HS-5 (cell line): ENCODE measurements at places on chromosomes 3 and 15.

DNA sequence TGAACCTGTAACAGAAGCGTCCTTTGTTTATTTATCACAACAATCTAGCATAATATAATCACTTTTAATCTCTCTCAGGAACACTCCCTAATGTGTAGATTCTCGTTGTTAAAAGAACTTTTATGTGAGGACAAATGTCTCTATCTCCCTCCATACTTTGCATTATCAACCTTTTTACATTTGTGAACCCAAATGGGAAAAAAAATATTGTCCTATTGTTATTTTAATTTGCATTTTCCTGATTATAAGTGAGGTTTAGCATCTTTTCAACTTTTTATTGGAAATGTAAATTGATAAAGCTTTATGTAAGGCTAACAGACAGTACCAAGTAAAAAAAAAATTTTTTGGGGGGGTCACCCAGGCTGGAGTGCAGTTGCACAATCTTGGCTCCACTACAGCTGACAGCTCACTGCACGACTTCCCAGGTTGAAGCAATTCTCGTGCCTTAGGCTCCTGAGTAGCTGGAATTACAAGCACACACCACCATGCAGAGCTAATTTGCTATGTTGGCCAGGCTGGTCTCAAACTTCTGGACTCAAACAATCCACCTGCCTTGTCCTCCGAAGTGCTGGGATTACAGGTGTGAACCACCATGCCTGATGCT lies 33.0 kb upstream of the DENND4A start:
- no peak for DNase-seq

- DNase-seq = no peak
Observed at GRCh38 chr3:65436580-65436979, 602.1 kb downstream of the MAGI1 start.

- DNase-seq = no peak
Observed at GRCh38 chr15:88621789-88622604, 857 bp downstream of the AEN start.

- DNase-seq = no peak
Observed at GRCh38 chr3:16910207-16910606, 25.5 kb downstream of the PLCL2 start.

DNA sequence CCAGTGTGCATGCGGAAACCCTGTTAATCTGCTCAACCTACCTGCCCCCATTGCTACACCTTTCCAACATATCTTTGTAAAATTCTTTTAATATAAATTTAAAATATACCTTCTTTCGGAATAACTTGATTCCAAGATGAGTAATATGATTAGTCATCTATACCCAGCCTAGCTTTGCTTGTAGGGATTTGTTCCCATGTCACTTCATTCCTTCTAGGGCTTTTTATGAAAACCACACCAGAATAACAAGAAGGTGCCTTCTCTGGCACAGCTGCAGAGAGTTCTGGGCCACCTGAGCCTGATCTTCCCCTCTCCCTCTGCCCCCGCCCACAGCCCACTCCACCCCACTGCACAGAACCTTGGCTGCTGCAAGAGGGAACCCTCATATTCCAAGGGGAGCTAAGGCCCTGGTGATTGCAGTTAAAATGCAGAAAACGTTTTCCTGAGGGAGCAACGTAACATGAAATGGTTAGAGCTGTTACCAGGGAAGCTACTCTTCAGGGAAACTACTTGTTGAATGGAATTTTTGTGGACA lies 38.6 kb upstream of the HACD2 start:
- no peak for DNase-seq

GRCh38 chr3:145906301-145906700 lies 254.7 kb downstream of the PLOD2 start:
- DNase-seq = no peak

DNA sequence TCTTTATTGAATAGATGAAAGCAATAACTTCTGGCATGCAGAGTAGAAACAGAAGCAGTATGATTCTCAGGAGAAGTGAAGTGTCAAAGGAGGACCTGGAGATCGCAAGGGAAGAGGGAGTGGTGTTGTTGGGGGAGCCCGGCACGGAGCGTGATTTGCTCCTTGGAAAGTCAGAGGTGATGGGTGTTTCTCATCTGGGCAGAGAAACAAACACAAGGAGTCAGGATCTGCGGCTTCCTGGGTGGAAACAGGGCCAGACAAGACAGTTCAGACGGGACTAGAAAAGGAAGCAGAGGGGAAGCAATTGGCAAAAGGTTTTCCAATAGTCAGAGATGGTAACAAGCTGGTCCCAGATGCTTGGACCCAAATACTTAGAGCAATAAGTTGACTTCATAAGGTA lies 34.4 kb upstream of the CCDC80 start:
- DNase-seq = no peak

- no peak for DNase-seq
Observed at GRCh38 chr3:160400030-160400701, 716 bp downstream of the SMC4 start.

DNA sequence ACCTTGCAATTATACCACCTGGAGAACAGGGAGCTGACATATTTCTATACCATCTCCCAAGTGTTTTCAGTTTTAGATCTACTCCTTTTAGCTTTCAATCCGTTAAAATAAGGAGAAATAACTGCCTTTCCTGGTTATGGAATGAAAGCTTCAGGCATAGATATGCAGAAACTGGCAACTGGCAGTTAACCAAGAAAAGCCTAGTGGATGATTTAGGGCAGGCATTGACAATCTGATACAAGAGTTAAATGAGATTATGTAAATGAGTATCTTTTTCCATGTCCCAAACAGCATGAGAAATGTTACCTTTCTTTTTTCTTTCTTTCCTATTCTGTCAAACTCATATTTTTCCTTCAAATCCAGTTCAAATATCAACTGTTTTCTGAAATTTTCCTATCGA lies 689.1 kb upstream of the DPPA4 start:
- no peak for DNase-seq

- DNase-seq = no peak
Observed at GRCh38 chr15:65512807-65513416, 4.6 kb downstream of the DPP8 start.

- no peak for DNase-seq
Observed at GRCh38 chr3:151584566-151584965, 123.7 kb upstream of the IGSF10 start.
